Neural progenitor cell (in vitro differentiated cells): ENCODE measurements at places on chromosomes 6 and 20. TPM values are rescaled to one million over a fixed set of nuclear protein-coding genes. Genes with fewer than 3 reads are reported as not detected.
A peak's percentile ranks its signal among the peaks of the same experiment; 100 is the strongest.

HTR1B gene
- total RNA-seq = not detected in 2 replicates

GRCh38 chr6:31114970-31115849, 610 bp downstream of the PSORS1C1 start:
- no peaks in the 10 kb centered on the region for H3K36me3 ChIP-seq
- H3K4me3 ChIP-seq = no peak overlapping the region
- DNase-seq = no peak

GRCh38 chr6:51934098-51934497, 153.3 kb downstream of the PKHD1 start:
- no peaks in the 10 kb centered on the region for H3K27me3 ChIP-seq
- no peak overlapping the region for H3K27ac ChIP-seq
- H3K4me1 ChIP-seq = no peaks in the 10 kb centered on the region
- no peaks in the 10 kb centered on the region for H3K36me3 ChIP-seq
- DNase-seq = peak; percentile 45

ADGRF4 gene
- total RNA-seq = not detected in 2 replicates

MYMX gene
- 0.54 and 1.5 TPM in 2 replicates for total RNA-seq

L3MBTL3 gene
- 18.0 and 22.2 TPM in 2 replicates for total RNA-seq

- H3K36me3 ChIP-seq = no peaks in the 10 kb centered on the region
- H3K4me3 ChIP-seq = peak overlapping the region; percentile 52
- H3K4me1 ChIP-seq = peaks cover 32% of the 10 kb centered on the region
- H3K27ac ChIP-seq = no peak overlapping the region
- peak; percentile 76 for DNase-seq
Observed at GRCh38 chr20:21522481-21523280, 8.8 kb upstream of the NKX2-2 start.

SMLR1 gene
- total RNA-seq = not detected in 2 replicates

ANGPT4 gene
- total RNA-seq = 0.06 and 0.19 TPM in 2 replicates

GRCh38 chr6:30267423-30267822, 54.2 kb upstream of the TRIM26 start:
- no peak for DNase-seq
- no peak overlapping the region for H3K27ac ChIP-seq
- H3K4me3 ChIP-seq = no peak overlapping the region
- no peaks in the 10 kb centered on the region for H3K4me1 ChIP-seq
- no peaks in the 10 kb centered on the region for H3K36me3 ChIP-seq

- H3K36me3 ChIP-seq = no peaks in the 10 kb centered on the region
- no peaks in the 10 kb centered on the region for H3K27me3 ChIP-seq
- no peak overlapping the region for H3K27ac ChIP-seq
- H3K4me1 ChIP-seq = peaks cover 68% of the 10 kb centered on the region
- DNase-seq = no peak
Observed at GRCh38 chr6:33794910-33795623, 6.1 kb upstream of the LEMD2 start.

HDDC2 gene
- total RNA-seq = 76.1 and 114 TPM in 2 replicates

DNA sequence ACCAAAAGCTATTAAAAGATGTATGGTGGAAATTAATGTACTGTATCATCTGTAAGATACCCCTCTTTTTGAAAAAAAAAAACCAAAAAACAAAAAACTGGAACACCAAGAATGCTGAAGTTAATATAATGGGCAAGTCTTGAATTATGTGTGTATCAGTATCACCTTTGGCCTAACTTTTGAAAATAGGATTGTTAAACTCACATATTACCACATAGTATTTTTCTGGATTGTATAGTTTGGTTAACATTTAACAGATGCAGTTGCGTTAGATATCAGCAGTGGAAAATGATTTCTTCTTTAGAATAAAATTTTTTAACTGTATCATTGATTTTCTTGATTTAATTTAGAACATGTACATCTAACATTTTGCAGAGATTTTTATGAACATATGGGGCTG, 118.5 kb downstream of the LRRC1 start:
- H3K27ac ChIP-seq = no peak overlapping the region
- H3K27me3 ChIP-seq = no peaks in the 10 kb centered on the region
- H3K4me1 ChIP-seq = peaks cover 22% of the 10 kb centered on the region
- no peak overlapping the region for H3K4me3 ChIP-seq
- DNase-seq = no peak

DNA sequence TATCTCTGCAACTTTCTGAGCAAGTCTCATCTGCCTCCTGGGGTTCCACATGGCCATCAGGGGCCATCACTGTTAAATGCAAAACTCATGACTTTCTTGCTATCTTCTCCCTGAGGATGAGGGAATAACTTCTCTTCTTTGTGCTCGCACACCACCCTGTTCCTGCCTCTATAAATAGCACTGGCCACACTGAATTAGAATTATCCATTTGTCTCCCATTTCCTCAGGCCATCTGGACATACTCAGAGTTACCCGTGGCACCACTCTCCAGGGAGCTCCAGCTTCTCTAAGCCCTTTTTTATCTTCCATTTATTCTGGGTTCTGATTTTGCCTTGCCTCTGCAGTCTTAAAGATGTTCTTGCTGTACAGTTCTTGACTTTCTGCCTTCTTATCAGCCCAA, 72.8 kb upstream of the ECI2 start:
- H3K36me3 ChIP-seq = no peaks in the 10 kb centered on the region
- no peaks in the 10 kb centered on the region for H3K4me1 ChIP-seq
- no peak overlapping the region for H3K4me3 ChIP-seq
- no peak overlapping the region for H3K27ac ChIP-seq
- H3K27me3 ChIP-seq = no peaks in the 10 kb centered on the region
